ENCODE measurements at places on chromosomes 2 and 18. TPM values are rescaled to one million over a fixed set of nuclear protein-coding genes. Genes with fewer than 3 reads are reported as not detected.

Gene CXCR1
- not detected for total RNA-seq

Gene TMX3
- 71.0 TPM for total RNA-seq

Gene IL1RL1
- 10.7 TPM for total RNA-seq

Gene CARF
- 5.0 TPM for total RNA-seq

Gene RFTN2
- total RNA-seq = not detected

Gene BUB1
- total RNA-seq = 68.4 TPM

Gene RAPGEF4
- total RNA-seq = 0.92 TPM

Gene CPO
- total RNA-seq = not detected
